ENCODE measurements at places on chromosomes 7 and 10.
A peak's percentile ranks its signal among the peaks of the same experiment; 100 is the strongest.

DNA sequence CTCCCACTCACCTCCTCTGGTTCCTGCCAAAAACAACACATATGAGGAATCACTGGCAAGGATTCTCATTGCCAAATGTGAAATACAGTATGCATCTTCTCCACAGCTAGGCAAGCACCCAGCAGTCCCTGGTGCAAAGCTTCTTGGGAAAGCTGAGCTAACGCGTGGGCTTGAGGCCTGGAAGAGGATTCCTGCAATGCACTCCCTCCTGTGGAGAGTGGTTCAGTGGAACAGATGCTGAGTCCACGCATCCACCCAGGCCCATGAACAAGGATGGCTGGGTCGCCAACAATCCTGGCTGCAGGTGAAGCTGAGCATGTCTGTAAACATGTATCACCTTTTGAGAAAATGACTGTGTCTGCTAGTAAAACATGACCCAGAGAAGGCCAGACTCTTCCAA lies 113.2 kb upstream of the CHST15 start:
- DNase-seq: no peak

DNA sequence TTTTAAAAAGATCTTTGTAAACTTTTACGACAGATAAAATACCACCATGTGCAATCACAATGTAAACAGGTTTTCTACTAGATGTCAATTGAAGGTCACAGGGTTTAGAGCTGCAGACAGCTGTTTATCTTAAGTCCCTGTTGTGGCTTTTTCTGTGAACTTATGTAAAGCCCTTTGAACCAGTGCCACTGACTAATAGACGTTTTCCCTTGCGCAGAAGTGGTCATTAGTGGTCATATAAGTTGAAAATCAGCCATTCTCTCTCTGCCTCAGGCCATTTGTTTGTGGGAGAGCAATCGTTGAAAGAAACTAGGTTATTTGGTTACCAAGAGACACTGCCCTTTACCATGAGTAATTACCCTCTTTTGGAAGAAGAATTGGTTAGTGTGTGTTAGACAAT lies 23.9 kb downstream of the CACNB2 start:
- peak; percentile 25 for DNase-seq

- no peak for DNase-seq
Observed at GRCh38 chr10:46079831-46080585, 33.9 kb upstream of the MSMB start.

- no peak for DNase-seq
Observed at GRCh38 chr10:32390193-32390592, 43.2 kb upstream of the EPC1 start.

GRCh38 chr10:480928-481552 lies 208.4 kb downstream of the DIP2C start:
- peak; percentile 67 for DNase-seq

DNA sequence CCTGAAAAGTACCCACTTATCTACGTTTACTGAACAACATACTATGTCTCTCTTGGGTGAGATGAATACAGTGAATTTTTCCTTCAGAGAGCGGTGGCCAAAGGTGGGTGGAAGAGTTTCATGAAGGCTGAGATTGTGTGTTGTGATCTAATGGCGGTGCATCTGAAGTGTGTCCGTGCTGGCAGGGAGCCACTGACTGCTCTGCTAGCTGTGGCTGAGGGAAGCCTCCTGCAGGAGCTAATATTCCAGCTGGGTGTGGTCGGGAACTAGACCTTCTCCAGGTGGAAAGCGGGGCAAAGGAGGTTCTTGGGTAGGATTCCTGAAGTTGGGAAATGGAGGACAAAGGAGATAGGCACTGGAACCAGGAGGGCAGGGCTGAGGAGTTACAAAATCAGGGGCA lies 69.2 kb upstream of the GRB10 start:
- DNase-seq: no peak

DNA sequence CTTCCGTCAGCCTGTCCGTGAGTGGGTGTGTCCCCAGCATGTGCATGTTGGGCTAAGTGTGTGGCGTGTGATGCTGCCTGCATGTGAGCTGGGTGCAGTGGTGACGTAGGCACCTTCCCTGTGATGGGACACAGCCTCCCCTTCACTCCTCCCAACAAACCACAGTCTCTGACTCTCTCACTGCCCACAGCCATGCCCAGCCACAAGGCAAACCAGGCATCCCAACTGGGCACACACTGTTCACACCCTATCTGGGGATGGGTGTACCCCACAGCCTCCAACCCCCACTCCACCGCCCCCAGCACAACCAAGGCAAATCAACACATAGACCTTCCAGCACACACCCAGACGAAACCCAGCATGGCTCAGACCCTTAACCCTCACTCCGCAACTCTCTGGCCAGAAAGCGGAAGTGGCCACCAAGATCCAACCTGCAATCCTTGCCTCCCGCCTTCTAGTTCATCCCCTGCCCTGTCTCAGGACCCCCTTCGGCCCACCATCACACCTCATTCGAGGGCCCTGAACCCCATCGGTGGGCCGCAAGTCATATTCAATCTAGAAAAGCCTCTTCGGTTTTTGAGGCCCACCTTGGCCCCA lies 10.4 kb downstream of the PSD start:
- no peak for DNase-seq

DNA sequence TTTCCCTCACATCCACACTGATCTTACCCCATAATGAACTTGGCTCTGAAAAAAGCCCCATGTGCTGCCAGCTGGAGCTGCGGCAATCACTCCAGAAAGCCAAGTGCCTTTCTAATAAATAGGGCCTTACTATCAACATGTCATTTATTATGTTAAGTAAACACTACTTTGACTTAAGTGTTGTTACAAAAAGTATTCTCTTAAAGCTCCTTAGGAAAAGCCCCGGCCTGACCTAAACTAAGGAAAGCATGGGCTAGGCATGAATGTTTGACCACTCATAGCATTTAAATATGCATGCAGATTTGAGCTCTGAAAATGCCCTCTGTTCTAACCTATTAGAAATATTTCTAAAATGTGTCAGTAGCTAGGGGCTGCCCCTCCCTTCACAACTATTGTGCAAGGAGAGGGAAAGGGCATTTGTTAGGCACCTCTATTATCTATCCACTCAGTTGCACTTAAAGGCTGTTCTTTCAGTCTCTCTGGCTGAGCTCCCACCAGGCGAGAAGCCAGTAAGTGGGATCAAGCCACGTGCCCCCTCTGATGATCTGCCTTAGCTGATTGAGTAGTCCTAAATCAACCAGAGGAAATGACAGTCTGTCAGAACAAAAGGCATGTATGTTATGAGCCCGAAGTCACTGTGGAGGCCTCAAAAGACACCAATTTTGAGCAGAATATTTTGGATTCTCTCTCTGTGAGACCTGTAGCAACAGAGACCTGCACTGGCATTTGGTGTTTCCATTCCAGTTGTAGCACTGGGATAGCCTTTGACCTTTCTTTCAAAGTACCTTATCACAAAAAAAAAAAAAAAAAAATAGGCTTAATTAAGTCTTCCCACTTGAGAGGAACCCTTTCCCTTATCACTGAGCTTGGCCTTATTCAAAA lies 77.1 kb downstream of the ITGB8 start:
- no peak for DNase-seq

DNA sequence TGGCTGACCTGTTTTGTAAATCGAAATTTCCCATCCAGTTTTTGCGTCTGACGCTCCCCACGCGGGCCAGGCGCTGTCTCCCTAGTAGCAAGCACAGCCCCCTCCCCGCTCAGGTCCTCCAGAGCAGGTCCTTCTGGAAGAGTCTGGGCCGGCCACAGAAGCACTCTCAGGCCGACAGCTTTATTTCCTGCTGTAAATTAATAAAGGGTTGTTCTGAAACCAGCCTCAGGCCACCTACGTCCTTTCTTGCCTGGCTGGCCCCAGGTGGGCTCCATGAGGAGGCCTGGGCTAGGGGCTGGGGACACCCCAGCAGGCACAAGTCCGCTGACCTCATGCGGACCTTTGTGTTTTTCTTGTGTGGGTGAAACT lies 35.2 kb downstream of the CAMK2B start:
- DNase-seq: no peak

- DNase-seq: no peak
Observed at GRCh38 chr10:71526653-71527052, 129.9 kb downstream of the CDH23 start.

DNA sequence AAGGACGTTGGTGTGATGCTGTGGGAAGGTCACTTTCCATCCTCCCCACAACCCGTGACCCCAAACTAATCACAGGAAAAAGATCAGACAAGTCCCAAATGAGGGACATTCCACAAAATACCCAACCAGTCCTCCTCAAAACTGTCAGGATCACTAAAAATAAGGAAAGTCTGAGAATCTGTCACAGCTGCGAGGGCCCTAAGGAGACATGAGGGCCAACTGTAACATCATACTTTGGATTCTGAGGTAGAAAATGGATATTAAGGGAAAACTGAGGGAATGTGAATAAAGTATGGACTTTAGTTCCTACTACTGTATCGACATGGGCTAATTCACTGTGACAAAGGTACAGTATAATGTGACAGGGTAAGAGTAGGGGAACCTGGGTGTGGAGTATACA lies 85.1 kb upstream of the FAM20C start:
- DNase-seq: no peak

GRCh38 chr7:35658606-35659201 lies 36.2 kb downstream of the HERPUD2 start:
- DNase-seq: no peak

DNA sequence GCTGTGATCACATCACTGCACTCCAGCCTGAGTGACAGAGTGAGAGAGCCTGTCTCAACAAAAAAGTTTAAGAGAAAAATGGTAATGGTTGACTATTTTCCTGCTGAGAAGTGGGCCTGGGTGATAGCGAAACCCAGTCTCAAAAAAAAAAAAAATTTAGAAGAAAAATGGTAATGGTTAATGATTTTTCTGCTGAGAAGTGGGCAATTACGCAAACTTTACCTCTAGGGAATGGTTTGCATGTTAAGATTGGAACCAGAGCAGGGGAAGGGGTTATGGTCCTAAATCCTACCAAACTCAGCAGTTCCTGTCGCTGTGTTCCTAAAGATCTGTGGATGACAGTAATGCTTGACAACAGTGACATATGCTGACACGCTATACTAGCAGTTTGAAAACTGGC lies 130.5 kb upstream of the RHEB start:
- no peak for DNase-seq
